ENCODE measurements at places on chromosomes 7 and 10.

- no peak for DNase-seq
Measured at GRCh38 chr7:83872501-83872900, 223.6 kb upstream of the SEMA3E start.

- no peak for DNase-seq
Measured at GRCh38 chr7:91346426-91346825, 82.2 kb downstream of the FZD1 start.

DNA sequence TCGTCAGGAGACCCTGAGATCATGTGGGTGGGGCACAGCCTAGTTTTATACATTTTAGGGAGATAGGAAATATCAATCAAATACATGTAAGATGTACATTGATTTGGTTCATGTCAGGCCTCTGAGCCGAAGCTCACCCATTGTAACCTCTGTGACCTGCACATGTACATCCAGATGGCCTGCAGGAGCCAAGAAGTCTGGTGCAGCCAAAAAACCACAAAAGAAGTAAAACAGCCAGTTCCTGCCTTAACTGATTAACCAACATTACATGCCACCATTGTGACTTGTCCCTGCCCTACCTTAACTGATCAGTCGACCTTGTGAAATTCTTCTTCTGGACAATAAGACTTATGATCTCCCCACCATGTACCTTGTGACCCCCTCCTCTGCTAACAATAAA, 16.0 kb upstream of the LRRC61 start:
- DNase-seq, result no peak

DNA sequence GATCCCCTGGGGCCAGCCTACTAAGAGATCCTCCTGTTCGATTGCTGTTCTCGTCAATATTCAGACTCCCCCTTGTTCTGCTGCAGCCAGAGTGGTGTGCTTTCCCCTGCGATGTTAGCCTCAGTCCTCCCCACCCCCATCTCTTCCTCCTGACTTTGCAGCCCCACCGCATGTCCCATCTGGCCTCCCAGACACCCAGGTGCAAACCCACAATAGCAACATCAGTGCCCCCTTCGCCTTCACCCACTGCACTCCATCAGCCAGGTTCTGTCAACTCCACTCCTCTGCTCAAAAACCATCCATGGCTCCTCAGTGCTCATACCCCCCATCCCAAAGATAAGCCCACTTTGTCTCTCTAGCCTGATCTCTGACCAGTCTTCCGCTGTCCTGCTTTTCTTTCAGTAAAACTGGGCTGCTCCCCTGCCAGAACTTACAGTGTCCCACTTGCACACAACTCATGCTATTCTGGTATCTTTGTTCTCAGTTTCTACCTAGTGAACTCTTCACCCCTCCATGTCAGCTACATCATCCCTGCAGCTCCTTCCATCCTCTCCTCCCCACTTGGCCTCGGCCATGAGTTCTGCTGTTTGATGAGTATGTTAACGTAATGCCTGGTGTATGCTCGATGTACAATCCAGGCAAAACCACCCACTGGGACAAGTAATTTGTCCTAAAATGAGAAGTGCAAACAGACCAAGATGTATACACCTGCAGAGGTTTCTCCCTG, 26.6 kb downstream of the COL13A1 start:
- DNase-seq, result no peak

DNA sequence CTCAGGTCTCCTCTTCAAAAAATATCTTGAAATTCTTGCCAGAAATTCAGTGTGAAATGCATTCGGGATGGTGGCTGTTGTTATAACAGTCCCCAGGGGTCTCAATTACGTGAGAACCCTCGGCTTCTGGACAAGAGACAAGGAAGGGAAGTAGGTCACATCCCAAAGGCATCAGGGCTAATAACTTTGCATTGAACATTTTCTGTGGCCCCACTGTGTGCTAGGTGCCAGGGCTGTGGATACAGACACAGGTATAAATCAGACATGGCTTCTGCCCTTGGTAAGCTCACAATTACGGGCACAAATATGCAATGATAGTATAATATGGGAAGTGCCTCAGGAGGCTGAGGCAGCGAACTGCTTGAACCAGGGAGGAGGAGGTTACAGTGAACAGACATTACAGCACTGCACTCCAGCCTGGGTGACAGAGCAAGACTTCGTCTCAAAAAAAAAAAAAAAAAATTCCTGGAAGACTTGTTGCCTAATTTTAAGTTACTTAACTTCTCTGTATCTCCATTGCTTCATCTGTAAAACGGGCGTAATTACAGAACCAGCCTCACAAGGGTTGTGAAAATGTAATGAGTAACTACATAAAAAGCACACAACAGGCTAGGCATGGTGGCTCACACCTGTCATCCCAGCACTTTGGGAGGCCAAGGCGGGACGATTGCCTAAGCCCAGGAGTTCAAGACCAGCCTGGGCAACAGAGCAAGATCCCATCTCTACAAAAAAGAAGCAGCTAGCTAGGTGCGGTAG, 2.5 kb upstream of the RHBDD2 start:
- DNase-seq, result no peak

DNA sequence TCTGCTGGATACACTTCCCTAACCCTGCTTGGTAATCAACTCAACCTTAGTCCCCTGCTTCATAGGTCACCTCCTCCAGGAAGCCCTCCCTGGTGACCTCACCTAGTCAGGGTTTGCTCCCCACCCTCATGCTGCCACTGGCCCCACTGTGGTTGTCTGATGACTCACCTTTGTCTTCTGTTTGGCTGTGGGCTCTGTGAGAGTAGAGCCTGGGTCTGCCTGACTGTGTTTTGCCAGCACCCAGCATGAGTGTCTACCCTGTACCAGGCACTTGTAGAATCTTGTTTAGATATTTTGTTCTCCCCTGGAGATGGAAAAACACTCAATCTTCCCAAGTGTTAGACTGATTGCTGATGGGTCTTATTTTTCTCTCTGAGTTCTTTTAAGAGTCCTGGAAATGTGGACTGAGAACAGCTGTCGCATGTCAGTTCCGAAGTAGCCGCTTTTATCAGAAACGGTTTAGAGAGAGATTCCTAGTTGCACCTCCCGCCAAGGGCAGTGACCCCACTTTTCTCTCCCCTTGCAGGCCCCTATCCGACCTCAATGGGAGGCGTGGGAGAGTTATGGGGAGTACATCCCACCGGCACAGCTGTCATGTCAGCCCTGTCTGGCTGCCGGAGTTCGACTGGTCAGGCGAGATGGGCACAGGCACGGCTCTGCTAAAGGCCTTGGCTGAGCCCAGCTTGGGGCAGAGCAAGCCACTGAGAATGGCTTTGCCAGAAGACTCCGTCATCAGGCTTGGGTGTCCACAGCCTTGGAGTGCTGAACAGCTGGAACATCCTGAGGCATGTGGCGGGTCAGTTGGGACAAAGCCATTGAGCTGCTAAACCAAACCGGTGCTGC, 134.3 kb downstream of the GRK5 start:
- DNase-seq, result no peak

DNA sequence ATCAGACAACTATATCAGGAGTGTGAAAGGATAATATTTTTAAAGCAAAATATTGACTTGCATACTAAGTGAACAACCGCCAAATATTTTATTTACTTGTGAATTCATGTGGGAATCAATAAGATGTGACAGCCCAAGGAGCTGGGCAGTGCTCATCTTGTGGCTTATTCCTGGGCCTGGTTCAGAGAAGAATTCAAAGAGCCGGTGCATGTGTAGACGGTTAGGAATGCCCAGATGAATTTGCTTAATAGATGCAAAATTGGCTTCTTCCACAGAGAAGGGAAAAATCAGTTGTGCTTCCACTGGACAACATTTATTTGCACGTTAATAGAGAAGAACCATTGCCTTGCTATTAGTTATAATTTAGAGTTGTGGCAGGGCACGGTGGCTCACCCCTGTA, 4.4 kb downstream of the MYL7 start:
- DNase-seq, result no peak

DNA sequence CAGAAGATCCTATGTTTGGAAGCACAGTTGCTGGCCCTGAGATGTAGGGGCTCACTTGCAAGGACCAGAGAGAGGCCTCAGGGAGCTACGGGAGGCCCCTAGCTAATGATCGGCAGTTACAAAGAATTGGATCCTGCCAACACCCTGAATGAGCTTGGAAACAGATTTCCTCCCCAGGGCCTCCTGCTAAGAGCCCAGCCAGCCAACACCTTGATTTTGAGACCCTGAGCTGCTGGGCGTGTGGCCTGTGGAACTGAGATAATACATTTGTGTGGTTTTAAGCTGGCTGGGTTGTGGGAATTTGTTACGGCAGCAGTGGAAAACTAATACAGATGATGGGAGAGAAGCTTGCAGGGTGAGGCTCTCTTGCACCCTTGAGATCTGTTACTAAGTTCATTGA, 3.9 kb downstream of the DOCK1 start:
- no peak for DNase-seq

DNA sequence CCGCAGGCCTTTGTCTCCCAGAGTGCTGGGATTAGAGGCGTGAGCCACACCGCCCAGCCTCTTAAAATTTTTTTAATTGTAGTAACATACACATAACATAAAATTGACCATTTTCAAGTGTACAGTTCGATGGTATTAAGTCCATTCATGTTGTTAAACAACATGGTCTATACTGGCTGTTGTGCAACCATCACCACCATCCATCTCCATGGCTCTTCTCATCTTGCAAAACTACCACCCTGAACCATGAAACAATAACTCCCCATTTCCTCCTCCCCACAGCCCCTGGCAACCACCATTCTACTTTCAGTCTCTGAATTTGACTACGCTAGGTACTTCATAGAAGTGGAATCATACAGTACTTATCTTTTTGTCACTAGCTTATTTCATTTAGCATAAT, 7.9 kb upstream of the ZFYVE27 start:
- no peak for DNase-seq

DNA sequence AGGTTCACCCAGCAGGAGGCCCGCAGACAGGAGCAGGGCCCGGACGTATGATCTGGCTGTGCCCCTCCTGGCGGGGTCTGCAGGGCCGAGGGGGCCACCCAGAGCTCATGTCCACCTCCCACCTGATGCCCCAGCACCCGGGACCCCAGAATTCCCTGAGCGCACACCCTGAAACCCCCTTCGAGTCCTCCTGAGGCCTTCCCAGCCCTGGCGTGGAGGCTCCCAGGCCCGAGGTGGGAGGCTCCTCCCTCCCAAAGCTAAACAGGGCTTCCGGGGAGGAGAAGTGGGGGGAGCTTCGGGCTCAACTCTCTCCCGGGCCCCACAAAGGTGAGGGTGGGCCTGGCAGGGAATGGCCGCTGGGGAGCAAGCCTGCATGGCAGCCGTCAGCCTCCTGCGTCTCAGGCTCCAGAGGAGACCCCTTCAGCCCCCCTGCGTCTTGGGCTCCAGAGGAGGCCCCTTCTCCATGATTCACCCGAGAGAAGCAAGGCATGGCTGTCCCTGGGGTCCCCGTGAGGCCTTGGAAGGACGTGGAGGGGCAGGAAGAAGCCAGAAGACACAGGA, 30.2 kb downstream of the MICALL2 start:
- no peak for DNase-seq

GRCh38 chr10:52578871-52579405, 193.6 kb downstream of the MBL2 start:
- no peak for DNase-seq

DNA sequence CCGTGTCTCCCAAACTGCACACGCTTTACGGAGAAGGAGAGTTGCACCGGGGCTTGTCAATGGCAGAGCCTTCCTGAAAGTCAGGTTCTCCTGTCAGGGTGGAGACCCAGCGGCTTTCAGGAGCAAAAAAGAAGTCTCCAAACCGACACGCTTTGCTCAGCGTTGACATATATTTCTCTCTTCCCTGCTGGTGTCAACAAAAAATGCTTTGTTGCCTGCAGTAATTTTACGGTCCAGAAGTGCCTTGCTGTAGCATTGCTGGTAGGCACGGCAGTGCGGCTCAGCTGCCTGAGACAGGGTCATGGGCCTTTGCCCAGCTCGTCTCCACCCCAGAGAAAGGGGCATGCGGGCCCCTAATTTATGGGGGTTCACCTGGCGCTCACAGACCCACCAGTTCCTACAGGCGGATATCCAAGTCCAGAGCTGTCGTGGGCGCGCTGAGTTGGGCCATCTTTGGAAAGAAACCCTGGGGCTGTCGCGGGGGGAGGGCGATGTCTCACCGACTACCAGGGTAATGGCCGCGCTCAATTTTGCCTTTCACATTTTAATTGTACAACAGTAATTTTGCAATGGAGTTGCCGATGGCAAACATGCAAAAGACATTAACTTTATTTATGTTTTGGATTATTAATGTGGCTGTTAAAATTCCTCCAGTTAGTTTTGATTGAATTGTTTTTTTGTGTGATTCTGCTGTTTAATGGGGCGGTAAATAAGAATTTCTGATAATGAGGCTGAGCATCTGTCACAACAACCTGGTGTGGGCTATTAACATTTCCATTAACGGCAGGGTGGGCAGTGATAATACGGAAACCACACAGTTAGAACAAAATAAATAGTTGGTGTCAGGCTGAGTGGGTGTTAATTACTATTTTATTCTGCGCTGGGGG, 478.2 kb upstream of the FOXK1 start:
- DNase-seq, result no peak

Measured in fibroblast of skin of left biceps (primary cell).